ENCODE measurements at places on chromosomes 12 and 14.

DNA sequence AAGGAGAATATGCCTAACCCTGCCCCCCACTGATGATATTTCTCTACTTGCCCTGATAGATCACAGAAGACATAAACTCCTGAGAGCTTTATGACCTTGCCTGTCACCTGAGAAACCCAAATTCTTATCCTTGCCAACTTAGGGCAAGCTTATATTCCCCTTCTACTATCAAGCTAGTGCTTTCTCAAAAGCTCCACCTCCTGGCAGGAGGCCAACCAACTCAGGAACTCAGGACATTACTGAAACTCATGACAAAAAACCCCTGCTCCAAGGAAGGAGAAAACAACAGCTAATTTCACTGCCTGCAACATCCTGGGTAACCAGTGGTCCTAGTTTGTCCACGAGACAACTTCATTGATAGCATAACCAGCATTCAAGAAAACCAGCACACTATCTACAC, 60.9 kb upstream of the FSCB start:
- DNase-seq: no peak

DNA sequence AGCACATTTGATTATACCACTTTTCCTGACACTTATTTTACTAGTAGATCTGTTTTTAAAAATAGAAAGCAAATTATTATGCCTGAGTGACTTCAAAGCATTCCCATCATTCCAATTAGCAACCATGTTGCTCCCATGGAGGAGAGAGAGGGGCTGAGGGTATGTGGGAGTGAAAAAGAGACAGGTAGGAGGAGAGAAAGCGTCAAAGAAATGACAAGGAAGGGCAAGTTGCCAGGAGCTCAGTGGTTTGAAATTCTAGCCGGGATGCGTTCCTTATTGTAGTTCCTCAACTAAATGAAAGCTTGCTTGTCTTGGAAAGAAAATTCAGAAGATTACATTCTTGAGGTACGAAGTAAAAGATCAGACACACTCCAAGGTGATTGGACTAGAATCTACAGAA, 92.4 kb upstream of the PKP2 start:
- DNase-seq: no peak

DNA sequence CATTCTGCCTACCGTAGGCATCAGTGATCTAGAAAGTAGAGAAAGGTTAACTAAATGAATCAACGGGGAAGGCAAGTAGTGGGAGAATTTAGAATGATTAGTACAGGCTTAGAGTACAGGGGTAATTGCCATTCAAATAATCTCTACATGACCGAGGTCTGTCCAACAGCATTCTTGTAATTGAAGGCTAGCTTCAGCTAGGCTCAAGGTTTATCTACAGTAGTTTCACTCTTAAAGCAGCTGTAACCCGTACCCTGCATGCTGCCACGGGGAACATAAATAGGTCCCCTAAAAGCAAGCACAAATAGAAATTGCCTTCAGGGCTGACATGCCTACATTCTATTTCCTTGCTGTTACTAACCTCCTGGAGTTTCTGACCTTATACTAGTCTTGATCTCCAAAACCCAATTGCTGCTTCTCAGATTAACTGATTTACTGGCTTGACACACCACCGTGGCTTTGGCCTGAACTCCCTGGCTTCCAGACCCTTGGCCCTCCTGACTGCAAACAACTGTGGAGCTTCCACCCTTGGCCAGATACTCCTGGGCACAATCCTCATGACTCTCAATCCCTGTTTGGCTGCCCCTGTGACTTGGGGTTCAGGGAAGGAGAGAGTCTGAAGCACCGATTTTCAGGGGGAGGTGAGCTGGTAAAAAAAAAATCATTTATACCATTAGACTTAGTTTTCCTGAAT, 242.1 kb upstream of the FOXN3 start:
- DNase-seq: no peak

- no peak for DNase-seq
These were observed 108.9 kb upstream of the PLEKHG7 start for GRCh38 chr12:92593734-92594402.

GRCh38 chr14:34018564-34019244, 67.8 kb upstream of the EGLN3 start:
- DNase-seq: no peak

- DNase-seq: no peak
These were observed 6.4 kb upstream of the TMED10 start for GRCh38 chr14:75182821-75183220.
